ENCODE measurements at places on chromosomes 3 and 15. TPM values are rescaled to one million over a fixed set of nuclear protein-coding genes. Genes with fewer than 3 reads are reported as not detected.
A peak's percentile ranks its signal among the peaks of the same experiment; 100 is the strongest.

FLNB gene
- total RNA-seq: 408 TPM

SLC2A2 gene
- total RNA-seq: not detected

TTC21A gene
- 9.0 TPM for total RNA-seq

INO80 gene
- total RNA-seq: 51.2 TPM

ACTC1 gene
- 9.6 TPM for total RNA-seq

TNIK gene
- total RNA-seq: 47.1 TPM

PROS1 gene
- 26.6 TPM for total RNA-seq

SCN5A gene
- total RNA-seq: 0.23 TPM

SLC9C1 gene
- not detected for total RNA-seq

GRCh38 chr3:49351521-49352011 is 6.6 kb downstream of the GPX1 start:
- no peaks in the 10 kb centered on the region for H3K27me3 ChIP-seq
- no peak for DNase-seq
- H3K4me3 ChIP-seq: no peak overlapping the region
- no peaks in the 10 kb centered on the region for H3K36me3 ChIP-seq

- no peaks in the 10 kb centered on the region for H3K4me1 ChIP-seq
- no peak overlapping the region for H3K27ac ChIP-seq
- H3K36me3 ChIP-seq: no peaks in the 10 kb centered on the region
- DNase-seq: no peak
- no peak overlapping the region for H3K4me3 ChIP-seq
Observed at GRCh38 chr3:162200836-162201235, 704.2 kb downstream of the OTOL1 start.

GRCh38 chr3:50164984-50165909 is 10.1 kb downstream of the SEMA3F start:
- H3K27ac ChIP-seq: peak overlapping the region; percentile 83
- no peaks in the 10 kb centered on the region for H3K27me3 ChIP-seq
- no peak for DNase-seq
- peaks cover 50% of the 10 kb centered on the region for H3K4me1 ChIP-seq
- H3K4me3 ChIP-seq: no peak overlapping the region

GRCh38 chr3:170532573-170532972 is 53.3 kb downstream of the SLC7A14 start:
- H3K4me1 ChIP-seq: no peaks in the 10 kb centered on the region
- H3K4me3 ChIP-seq: no peak overlapping the region
- H3K36me3 ChIP-seq: no peaks in the 10 kb centered on the region
- no peak for DNase-seq

DNA sequence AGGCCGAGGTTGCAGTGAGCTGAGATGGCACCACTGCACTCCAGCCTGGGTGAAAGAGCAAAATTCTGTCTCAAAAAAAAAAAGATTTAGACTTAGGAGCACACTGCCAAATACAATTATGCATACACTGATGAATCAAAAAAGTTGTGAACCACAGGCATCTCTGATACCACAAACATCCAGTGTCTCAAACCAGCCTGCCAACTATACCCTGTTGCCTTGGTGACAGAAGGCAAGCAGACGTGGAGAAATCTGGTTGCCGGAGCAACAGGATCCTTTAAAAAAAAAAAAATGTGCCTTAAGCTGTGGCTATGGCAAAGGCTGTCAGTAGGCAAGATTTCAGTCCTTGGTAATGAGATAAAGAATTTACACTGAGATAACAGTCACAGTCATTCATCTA is 202.3 kb downstream of the NEK10 start:
- DNase-seq: no peak
- no peak overlapping the region for H3K4me3 ChIP-seq
- no peaks in the 10 kb centered on the region for H3K4me1 ChIP-seq
- H3K27me3 ChIP-seq: no peaks in the 10 kb centered on the region
- H3K27ac ChIP-seq: no peak overlapping the region

DNA sequence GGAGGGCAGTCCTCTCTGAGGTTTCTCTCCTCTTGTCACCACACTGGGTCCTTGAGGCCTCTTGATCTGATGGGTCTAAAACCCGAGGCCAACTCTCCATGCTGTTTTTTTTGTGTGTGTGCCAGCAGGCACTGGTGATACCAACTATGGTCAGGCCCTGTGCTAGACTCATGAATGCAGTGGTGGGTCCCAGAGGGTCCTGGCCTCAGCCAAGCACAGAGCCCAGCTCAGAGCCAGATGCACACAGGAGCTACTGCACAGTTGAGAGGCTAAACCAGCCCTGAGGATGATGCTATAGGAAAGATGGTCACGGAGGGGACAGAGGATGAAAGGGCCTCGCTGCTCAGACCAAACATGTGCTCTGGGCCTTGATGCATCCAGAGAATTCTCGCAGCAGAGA is 33.5 kb downstream of the RAB6B start:
- no peak overlapping the region for H3K27ac ChIP-seq
- H3K4me3 ChIP-seq: no peak overlapping the region
- DNase-seq: no peak
- H3K27me3 ChIP-seq: no peaks in the 10 kb centered on the region
- no peaks in the 10 kb centered on the region for H3K36me3 ChIP-seq

- peaks cover 5% of the 10 kb centered on the region for H3K4me1 ChIP-seq
- peak overlapping the region; percentile 96 for H3K4me3 ChIP-seq
- H3K36me3 ChIP-seq: no peaks in the 10 kb centered on the region
- H3K27me3 ChIP-seq: no peaks in the 10 kb centered on the region
Observed at GRCh38 chr15:70098153-70098460, 390 bp upstream of the TLE3 start.

GRCh38 chr15:82647835-82648256 is 683 bp upstream of the CPEB1 start:
- no peak overlapping the region for H3K27ac ChIP-seq
- no peak for DNase-seq
- H3K36me3 ChIP-seq: no peaks in the 10 kb centered on the region
- peaks cover 2% of the 10 kb centered on the region for H3K4me1 ChIP-seq
- peaks cover 4% of the 10 kb centered on the region for H3K27me3 ChIP-seq
- peak overlapping the region; percentile 38 for H3K4me3 ChIP-seq

- no peaks in the 10 kb centered on the region for H3K4me1 ChIP-seq
- no peak overlapping the region for H3K4me3 ChIP-seq
- H3K36me3 ChIP-seq: no peaks in the 10 kb centered on the region
- no peak for DNase-seq
- no peaks in the 10 kb centered on the region for H3K27me3 ChIP-seq
- H3K27ac ChIP-seq: no peak overlapping the region
Observed at GRCh38 chr15:70775160-70775559, 11.8 kb upstream of the UACA start.

GRCh38 chr3:130935761-130936492 is 42.0 kb downstream of the ATP2C1 start:
- H3K4me3 ChIP-seq: no peak overlapping the region
- DNase-seq: no peak
- no peaks in the 10 kb centered on the region for H3K4me1 ChIP-seq

- no peaks in the 10 kb centered on the region for H3K36me3 ChIP-seq
- no peaks in the 10 kb centered on the region for H3K4me1 ChIP-seq
- peak within 1 kb of the TSS; percentile 56 for H3K4me3 ChIP-seq
- no peaks in the 10 kb centered on the region for H3K27me3 ChIP-seq
- H3K27ac ChIP-seq: peak within 1 kb of the TSS; percentile 62
- DNase-seq: peak; percentile 79
Observed at GRCh38 chr15:47717036-47717612, at the start of gene SEMA6D. TSS of gene SEMA6D (plus strand) at chr15:47717505. CDS start at chr15:47759799, 42,294 bp downstream.

DNA sequence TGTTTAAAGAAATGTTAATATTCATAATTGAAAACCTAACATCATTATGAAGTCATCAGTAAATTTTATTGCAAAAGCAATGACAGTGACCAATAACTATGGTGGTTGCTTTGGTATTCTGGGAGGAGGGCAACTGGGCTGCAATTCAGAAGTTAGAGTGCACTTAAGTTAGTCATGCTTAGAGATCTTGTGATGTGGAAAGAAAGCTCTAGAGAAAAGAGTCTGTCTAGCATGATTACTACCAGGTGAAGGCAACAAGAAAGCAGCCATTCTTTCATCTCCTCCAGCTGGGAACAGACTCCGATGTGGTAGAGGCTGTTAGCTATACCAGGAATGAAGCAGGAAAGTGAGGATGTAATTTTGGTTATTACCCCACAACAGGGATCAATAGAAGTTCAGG is 625.6 kb downstream of the SI start:
- H3K36me3 ChIP-seq: no peaks in the 10 kb centered on the region
- no peak overlapping the region for H3K27ac ChIP-seq
- no peaks in the 10 kb centered on the region for H3K27me3 ChIP-seq
- H3K4me3 ChIP-seq: no peak overlapping the region

- H3K36me3 ChIP-seq: no peaks in the 10 kb centered on the region
- H3K4me3 ChIP-seq: no peak overlapping the region
- H3K4me1 ChIP-seq: no peaks in the 10 kb centered on the region
- no peaks in the 10 kb centered on the region for H3K27me3 ChIP-seq
Observed at GRCh38 chr3:30632065-30632464, 25.7 kb downstream of the TGFBR2 start.

DNA sequence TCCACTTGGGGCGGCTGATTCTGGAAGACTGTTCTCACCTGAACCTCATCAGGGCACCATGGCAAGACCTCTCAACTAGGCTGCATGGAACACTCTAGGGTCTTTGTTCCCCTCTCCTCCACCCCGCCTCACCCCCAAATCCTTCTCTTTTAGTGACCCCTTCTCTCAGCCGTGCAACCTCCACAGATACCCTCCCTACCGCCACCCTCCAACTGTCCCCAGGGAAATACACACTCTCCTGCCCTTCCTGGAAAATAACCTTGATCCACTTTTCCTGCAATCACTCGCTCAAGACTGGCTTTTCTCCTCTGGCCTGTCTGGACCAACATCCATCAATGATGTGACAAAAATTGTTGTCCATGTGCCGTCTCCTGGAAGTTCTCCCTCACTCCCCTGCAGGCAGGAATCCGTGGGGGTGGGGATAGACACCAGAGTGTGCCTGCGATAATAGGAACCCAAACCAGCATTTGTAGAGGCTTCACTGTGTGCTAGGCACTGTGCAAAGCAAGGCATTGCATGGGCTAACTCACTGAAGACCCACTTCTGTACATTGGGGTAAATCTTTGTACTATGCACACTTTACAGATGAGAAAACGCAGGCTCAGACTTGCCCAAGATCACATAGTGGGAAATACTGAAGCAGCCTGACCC is 160.1 kb upstream of the UBE2E1 start:
- DNase-seq: no peak
- H3K4me3 ChIP-seq: no peak overlapping the region

DNA sequence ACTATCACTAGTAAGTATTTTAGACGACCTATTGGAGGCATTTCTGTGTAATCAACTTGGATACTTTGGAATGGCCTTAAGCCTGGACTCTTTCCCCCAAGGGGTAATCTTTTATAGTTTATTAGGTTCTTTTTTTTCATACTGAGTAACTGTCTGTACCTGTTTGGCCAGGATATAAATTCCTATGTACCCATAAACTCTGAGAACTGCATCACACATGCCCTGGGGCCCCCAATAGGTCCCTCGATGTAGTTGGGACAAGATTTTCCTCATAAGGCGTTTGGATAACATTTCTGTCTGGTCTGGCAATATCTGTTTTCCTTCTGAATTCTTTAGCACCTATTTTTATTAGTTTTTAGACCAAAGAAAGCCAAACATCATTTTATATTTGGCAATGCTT is 86.4 kb upstream of the WNT7A start:
- no peaks in the 10 kb centered on the region for H3K4me1 ChIP-seq
- peak; percentile 72 for DNase-seq
- H3K4me3 ChIP-seq: no peak overlapping the region
- H3K36me3 ChIP-seq: no peaks in the 10 kb centered on the region
- no peaks in the 10 kb centered on the region for H3K27me3 ChIP-seq

GRCh38 chr3:65732051-65732935 is 306.4 kb downstream of the MAGI1 start:
- no peak overlapping the region for H3K4me3 ChIP-seq
- H3K4me1 ChIP-seq: no peaks in the 10 kb centered on the region
- peak; percentile 33 for DNase-seq

- H3K4me1 ChIP-seq: no peaks in the 10 kb centered on the region
- H3K27ac ChIP-seq: no peak overlapping the region
- DNase-seq: no peak
- H3K36me3 ChIP-seq: no peaks in the 10 kb centered on the region
- no peak overlapping the region for H3K4me3 ChIP-seq
- no peaks in the 10 kb centered on the region for H3K27me3 ChIP-seq
Observed at GRCh38 chr3:69320871-69321271, 65.0 kb downstream of the FRMD4B start.

DNA sequence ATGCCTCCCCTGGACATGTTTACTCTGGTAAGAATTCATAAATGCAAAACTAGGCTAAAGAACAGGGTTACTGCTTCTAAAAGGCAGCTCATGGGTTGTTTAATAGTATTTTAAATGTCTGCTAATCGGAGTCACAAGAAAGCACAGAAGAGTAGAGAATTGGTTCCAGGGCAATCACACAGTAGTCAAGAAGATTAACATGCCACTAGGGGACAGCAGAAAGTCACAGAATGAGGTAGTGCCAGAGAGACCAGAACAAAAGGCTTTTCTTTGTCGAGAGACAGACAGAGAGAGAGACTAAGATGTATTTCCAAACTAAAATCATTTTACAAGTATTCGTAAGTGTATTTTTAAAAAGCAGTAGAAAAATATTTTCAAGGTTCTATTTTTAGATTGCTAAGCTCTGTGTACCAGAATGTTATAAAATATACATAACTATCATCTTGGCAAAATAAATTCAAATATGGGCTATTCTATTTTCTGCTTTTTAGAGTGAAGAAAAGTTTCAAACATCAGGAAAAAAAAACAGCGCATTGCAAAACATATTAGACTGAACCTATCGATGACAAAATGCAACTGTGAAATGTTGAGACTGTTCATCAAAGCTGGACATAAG is 78.3 kb upstream of the CDIN1 start:
- no peaks in the 10 kb centered on the region for H3K36me3 ChIP-seq
- no peak overlapping the region for H3K4me3 ChIP-seq
- DNase-seq: peak; percentile 46
- no peaks in the 10 kb centered on the region for H3K4me1 ChIP-seq
- H3K27ac ChIP-seq: no peak overlapping the region

DNA sequence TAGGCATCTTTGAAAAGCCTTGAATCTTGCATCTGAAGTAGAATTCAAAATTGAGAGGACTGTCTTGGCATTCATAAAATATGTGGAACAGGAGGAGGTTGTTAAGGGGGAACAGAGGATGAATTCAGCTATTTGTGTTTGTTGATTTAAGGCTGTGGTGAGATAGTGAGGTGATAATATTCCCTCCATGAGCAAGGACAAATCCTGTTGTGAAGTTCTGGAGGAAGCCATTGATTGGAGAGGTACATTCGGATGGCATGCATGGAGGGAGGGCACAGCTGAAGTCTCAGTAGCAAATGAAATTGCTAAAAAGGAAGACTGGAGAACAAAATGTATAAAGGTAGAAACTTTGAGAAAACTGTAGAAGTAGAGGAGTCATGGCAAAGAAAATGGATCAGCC is 443.8 kb downstream of the NLGN1 start:
- H3K27me3 ChIP-seq: no peaks in the 10 kb centered on the region
- H3K27ac ChIP-seq: no peak overlapping the region
- DNase-seq: no peak
- no peaks in the 10 kb centered on the region for H3K36me3 ChIP-seq
- no peaks in the 10 kb centered on the region for H3K4me1 ChIP-seq

GRCh38 chr3:8457039-8457438 is 44.6 kb upstream of the LMCD1 start:
- no peak overlapping the region for H3K4me3 ChIP-seq
- H3K36me3 ChIP-seq: no peaks in the 10 kb centered on the region
- H3K27ac ChIP-seq: no peak overlapping the region
- DNase-seq: no peak
- no peaks in the 10 kb centered on the region for H3K4me1 ChIP-seq

All from prostate gland (tissue), 2 donors.